ENCODE measurements at places on chromosomes 4 and X.
A peak's percentile ranks its signal among the peaks of the same experiment; 100 is the strongest.

DNA sequence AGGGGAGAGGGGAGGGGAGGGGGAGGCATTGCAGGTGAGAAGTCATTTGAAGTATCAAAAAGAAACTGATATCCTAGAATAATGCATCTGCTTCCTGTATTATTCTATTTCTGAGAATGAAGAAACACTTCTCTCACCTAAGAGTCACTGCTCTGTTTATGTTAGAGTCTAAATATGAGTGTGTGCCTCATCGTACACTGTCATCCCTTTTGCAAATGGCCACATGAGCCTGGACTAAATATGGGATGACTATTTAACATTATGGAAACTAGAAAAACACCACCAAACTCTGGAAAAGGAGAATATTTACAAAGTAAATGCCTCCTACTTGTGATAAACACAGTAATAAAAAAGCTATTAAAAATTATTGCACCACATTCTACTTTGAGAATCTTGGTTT lies 146.4 kb upstream of the NOCT start:
- no peak for DNase-seq

DNA sequence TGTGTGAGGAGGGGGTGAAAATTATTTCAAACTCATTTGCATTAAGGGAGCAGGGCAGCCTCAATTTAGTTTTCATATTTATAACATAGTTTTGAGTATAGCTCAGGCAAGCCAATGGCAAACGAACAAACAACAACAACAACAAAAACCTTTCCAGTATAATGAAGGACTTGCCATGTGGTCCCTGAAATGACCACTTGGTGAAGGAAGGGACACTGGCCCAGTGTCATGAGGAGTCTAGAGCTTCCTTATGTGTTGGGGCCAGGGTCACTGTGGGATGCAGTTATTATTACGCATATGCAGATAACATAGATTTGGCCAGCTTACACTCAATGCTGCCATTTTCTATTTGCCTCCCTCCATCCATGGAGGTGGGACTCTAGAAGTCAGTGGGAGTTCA lies 23.3 kb downstream of the NKX3-2 start:
- DNase-seq: no peak

DNA sequence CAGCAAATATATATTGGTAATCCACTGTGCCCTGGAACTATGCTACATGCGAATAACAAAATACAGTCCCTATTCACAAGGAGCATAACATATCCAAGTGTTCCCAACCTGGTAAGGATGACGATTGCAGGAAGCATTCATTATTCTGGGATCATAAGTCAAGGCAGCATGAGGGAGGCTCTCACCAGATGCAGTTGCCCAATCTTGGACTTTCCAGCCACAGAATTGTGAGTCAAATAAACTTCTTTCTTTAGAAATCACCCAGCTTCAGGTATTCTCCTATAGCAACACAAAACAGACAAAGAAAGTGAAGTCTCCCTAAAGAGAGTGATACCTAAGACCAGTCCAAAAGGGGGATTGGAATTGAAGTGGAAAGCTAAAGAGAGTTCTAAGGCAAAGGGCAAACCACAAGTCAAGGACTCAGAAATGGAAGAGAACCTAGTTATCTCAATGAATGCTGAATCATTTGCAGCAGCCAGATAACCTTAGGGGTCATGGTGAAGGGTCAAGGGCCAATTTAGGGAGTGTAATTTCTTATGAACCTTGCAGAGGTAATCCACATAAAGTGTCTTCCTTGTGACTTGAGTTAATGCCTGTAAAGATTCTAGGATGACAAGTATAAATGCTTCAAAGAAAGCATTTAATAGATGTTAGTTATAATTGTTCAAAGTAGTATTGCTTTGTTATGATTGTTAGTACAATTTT lies 103.1 kb upstream of the PCDH7 start:
- no peak for DNase-seq

GRCh38 chr4:76569706-76570105 lies 134.7 kb downstream of the SHROOM3 start:
- no peak for DNase-seq

GRCh38 chr4:136731025-136731424 lies 801.3 kb downstream of the PCDH18 start:
- DNase-seq: no peak

DNA sequence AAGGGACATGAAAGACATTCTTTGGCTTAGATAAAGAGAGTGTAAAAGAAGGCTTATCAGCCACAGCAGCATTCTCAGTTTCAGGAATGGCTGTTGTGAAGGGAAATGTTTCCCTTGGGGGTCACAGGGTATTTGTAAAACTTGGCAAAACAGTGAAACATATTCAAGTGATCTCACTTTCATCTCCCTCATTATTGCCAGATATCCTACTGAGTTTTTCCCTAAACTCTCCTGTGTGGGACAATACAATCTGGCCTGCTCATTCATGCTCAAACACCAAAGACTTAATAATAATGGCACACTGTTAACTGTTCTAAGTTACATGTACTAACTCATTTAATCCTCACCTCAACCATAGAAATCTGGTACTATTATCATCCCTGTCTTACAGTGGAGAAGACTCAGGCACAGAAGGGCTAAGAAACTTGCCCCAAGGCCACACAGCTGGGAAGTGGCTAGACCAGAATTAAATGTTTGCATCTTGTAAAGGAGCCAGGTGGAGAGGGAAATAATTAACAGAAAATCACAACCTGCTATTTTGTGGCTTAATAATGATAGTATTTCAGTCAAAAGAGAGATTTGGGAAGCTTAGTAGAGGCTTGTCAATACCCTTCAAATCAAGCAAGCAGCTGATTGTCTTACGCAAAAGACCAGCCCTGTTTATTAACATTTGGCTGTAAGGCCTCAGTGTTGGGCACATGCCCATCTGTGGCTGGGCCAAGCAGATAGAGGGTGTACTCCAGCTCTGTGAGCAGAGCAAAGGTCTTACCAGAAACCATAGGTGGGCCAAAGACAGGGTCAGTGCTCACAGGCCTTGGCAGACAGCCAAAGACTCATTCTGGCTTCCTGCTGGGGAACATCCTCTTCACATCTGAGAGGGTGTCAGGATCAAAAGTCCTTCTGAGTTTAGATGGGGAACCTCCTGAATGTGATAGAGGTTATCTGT lies 17.3 kb downstream of the SMPX start:
- no peak for DNase-seq

DNA sequence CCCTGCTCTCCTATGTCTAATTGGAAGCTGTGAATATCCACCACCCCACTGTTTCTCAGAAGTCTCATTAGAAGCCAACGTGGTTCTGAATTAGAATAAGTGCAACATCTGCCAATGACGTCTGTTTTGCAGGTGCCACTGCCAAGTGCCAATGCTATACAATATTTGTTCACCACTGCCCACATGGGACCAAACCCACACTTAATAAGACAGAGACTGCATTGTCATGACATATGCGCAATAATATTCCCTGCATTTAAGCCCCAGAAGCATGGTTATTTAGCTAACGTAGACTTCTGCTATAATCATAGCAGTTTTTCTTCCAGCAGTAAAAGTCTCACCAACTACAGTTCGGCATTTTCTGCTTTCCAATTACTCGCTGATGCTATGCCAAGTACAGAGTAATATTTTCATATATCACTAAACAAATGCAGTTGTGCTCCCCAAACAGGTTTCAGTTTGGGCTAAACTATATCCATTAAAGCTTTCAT lies 262.5 kb upstream of the PCDH18 start:
- no peak for DNase-seq

- no peak for DNase-seq
Observed at GRCh38 chr4:80967346-80967745, 63.2 kb upstream of the BMP3 start.

DNA sequence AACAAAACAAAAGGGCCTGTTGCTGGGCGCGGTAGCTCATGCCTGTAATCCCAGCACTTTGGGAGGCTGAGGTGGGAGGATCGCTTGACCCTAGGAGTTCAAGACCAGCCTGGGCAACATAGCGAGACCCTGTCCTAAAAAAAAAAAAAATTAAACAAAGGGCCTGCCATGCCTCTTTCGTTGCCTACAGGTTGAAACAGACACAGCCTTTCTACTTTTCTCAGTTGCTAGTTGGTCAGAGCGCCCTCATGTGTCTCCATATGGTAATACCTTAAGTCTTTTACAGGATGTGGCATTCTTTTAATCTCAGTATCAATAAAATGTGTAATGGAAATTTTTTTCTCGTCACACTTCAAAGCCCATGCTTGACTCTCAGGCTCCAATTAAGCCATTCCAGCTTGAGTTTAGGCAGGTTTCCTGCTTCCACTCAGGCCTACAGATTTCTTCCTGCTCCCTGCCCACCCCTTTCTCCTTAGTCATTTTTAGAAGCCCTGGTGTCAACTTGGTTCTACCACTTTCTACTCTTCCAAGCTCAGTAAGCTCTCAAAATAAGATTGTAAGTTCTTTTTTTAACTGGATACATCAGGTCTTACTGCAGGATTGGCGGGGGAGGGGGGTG lies 4.6 kb upstream of the SOWAHD start:
- peak; percentile 12 for DNase-seq

GRCh38 chr4:152209772-152210493 lies 326.0 kb downstream of the FBXW7 start:
- DNase-seq: no peak

GRCh38 chr4:54661169-54661568 lies 3.4 kb downstream of the KIT start:
- no peak for DNase-seq

- no peak for DNase-seq
Observed at GRCh38 chr4:182875453-182876405, 41.5 kb downstream of the DCTD start.

GRCh38 chr4:7737268-7737645 lies 202.4 kb downstream of the AFAP1 start:
- DNase-seq: no peak

- DNase-seq: peak; percentile 27
Observed at GRCh38 chr4:41418444-41418843, 119.5 kb upstream of the LIMCH1 start.

- no peak for DNase-seq
Observed at GRCh38 chrX:71106427-71106826, at the start of gene CXorf65. Gene CXorf65, minus strand, starts transcription at chrX:71106740. Its CDS starts 184 bp downstream, at chrX:71106556.
